Activated CD4-positive, alpha-beta memory T cell treated with anti-CD3 and anti-CD28 coated beads for 36 hours (primary cell): ENCODE measurements at places on chromosomes 12 and 14. TPM values are rescaled to one million over a fixed set of nuclear protein-coding genes. Genes with fewer than 3 reads are reported as not detected.
A peak's percentile ranks its signal among the peaks of the same experiment; 100 is the strongest.

DNA sequence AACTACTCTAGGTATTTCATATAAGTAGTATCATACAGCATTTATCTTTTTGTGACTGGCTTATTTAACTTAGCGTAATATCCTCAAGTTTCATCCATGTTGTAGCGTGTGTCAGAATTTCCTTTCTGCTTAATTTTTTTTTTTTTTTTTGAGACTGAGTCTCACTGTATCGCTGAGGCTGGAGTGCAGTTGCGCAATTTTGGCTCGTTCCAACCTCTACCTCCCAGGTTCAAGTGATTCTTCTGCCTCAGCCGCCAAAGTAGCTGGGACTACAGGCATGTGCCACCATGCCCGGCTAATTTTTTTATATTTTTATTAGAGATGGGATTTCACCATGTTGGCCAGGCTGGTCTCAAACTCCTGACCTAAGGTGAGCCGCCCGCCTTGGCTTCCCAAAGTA lies 28.9 kb downstream of the PNMA1 start:
- no peak overlapping the region for H3K27ac ChIP-seq
- peaks cover 2% of the 10 kb centered on the region for H3K36me3 ChIP-seq
- H3K4me3 ChIP-seq: no peak overlapping the region
- H3K27me3 ChIP-seq: no peaks in the 10 kb centered on the region
- H3K4me1 ChIP-seq: no peaks in the 10 kb centered on the region

GRCh38 chr12:50621399-50622300 lies 116.9 kb downstream of the DIP2B start:
- DNase-seq: no peak
- H3K36me3 ChIP-seq: peaks cover 3% of the 10 kb centered on the region
- H3K27ac ChIP-seq: peak overlapping the region; percentile 19
- H3K4me1 ChIP-seq: peaks cover 55% of the 10 kb centered on the region

Gene PLBD1
- not detected for total RNA-seq

- H3K27ac ChIP-seq: no peak overlapping the region
- peaks cover 4% of the 10 kb centered on the region for H3K4me1 ChIP-seq
- DNase-seq: no peak
- no peak overlapping the region for H3K4me3 ChIP-seq
Measured at GRCh38 chr14:75183225-75183624, 6.8 kb upstream of the TMED10 start.

- H3K36me3 ChIP-seq: no peaks in the 10 kb centered on the region
- H3K4me3 ChIP-seq: no peak overlapping the region
- DNase-seq: peak; percentile 66
- peaks cover 5% of the 10 kb centered on the region for H3K4me1 ChIP-seq
Measured at GRCh38 chr14:65824285-65824977, 411.9 kb downstream of the FUT8 start.

GRCh38 chr14:77052281-77053044 lies 24.0 kb upstream of the IRF2BPL start:
- peak overlapping the region; percentile 30 for H3K27ac ChIP-seq
- no peak for DNase-seq
- H3K4me3 ChIP-seq: no peak overlapping the region
- H3K4me1 ChIP-seq: peaks cover 25% of the 10 kb centered on the region

Gene SCNN1A
- 0.26 TPM for total RNA-seq

Gene KRT73
- 0.19 TPM for total RNA-seq

- no peak overlapping the region for H3K4me3 ChIP-seq
- H3K27me3 ChIP-seq: no peaks in the 10 kb centered on the region
- H3K36me3 ChIP-seq: peaks cover 16% of the 10 kb centered on the region
- H3K27ac ChIP-seq: peak overlapping the region; percentile 94
- peaks cover 35% of the 10 kb centered on the region for H3K4me1 ChIP-seq
Measured at GRCh38 chr12:47121146-47121545, 41.4 kb upstream of the AMIGO2 start.

- H3K4me3 ChIP-seq: no peak overlapping the region
- H3K4me1 ChIP-seq: no peaks in the 10 kb centered on the region
- DNase-seq: no peak
Measured at GRCh38 chr12:123180171-123180570, 29.3 kb upstream of the PITPNM2 start.

DNA sequence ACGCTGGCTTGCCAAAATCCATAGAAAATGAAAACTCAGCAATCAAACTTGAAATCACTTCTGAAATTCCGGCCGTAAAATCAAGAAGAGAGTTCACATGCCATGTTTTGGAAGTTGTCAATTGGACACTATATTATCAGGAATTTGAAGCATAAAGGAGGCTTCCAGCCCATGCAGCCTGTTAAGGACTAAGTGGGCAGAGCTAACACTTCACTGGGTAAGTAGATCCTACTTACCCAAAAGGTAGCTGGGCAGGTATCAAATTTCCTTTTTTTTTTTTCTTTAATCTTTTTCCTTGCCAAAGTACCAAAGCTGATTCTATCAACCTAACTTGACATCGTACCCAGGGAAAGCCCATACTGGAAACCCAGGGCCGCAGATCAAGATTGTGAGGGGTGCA lies 71.5 kb upstream of the ARHGAP5 start:
- DNase-seq: no peak
- no peaks in the 10 kb centered on the region for H3K36me3 ChIP-seq
- H3K27ac ChIP-seq: no peak overlapping the region

Gene TMPRSS12
- not detected for total RNA-seq

DNA sequence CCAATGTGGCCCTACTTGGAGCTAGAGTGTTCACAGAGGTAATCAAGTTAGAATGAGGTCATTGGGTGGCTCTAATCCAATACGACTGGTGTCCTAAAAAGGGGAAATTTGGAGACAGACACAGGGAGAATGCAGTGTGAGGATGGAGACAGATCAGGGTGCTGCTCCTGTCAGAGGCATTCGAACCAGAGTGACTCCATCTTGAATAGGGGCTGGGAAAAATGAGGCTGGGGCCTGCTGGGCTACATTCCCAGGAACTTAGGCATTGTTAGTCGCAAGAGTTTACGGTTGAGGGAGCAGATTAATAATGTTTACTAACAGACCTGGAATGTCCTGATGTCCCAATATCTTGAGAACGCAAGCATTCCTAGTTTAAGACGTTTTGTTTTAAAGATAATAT lies 20.2 kb downstream of the TNFAIP2 start:
- H3K4me1 ChIP-seq: peaks cover 6% of the 10 kb centered on the region
- H3K27me3 ChIP-seq: peaks cover 38% of the 10 kb centered on the region
- H3K4me3 ChIP-seq: no peak overlapping the region
- no peak overlapping the region for H3K27ac ChIP-seq
- DNase-seq: no peak

Gene CEP170B
- total RNA-seq: 5.2 TPM

Gene IL22
- 5.4 TPM for total RNA-seq

DNA sequence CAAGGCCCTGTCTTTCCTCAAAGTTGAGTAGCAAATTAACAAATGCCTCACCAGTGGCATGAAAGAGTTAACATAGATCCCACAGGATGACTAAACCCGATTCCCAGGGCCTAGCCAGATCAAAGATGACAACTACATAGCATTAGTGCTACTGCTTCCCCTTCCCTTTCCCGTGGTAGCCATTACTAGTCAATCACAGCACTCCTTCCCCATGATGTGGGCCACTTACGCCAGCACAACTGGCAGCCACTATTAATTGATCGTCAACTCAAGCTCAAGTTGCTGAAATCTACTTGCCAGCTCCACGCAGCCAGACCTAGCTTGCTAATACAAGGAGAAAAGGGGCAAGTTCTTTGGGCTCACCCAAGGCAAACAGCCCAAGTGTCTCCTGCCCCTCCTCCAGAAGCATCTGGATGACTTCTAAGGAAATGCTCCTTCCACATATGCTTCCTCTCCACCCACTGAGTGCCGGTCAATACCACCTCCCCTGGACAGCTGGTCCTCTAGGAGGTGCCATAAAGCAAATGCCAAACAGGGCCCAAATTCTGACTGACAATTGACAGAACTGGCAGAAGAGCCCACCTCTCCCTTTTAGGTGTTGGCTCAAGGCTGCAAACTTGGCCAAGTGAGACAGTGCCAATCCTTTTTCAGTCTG lies 72.6 kb downstream of the NUAK1 start:
- H3K4me3 ChIP-seq: no peak overlapping the region
- H3K36me3 ChIP-seq: no peaks in the 10 kb centered on the region
- no peak overlapping the region for H3K27ac ChIP-seq
- no peaks in the 10 kb centered on the region for H3K27me3 ChIP-seq

Gene SERPINA10
- total RNA-seq: not detected

DNA sequence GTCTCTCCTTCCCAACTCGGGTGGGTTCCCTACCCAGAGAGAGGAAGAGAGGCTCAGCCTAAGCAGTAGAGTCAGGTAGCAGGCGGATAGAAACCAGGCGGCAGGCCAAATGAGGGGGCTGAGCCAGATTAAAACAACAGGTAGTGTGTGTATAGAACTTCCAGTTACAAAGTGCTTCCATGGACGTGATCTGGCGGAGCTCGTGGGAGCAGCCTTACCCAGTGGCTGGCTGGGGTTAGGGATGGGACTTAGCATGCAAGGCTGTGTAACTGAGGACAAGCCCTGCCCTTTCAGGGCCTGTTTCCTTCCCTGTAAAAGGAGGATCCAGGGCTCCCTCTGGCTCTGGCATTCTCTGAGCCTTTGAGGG lies 8.3 kb downstream of the KRT80 start:
- no peak overlapping the region for H3K27ac ChIP-seq
- no peaks in the 10 kb centered on the region for H3K36me3 ChIP-seq
- no peak for DNase-seq
- H3K27me3 ChIP-seq: no peaks in the 10 kb centered on the region
- H3K4me1 ChIP-seq: peaks cover 3% of the 10 kb centered on the region

- no peak overlapping the region for H3K27ac ChIP-seq
- no peak for DNase-seq
- H3K4me3 ChIP-seq: no peak overlapping the region
- H3K36me3 ChIP-seq: no peaks in the 10 kb centered on the region
- no peaks in the 10 kb centered on the region for H3K27me3 ChIP-seq
Measured at GRCh38 chr12:75960954-75961661, 70.5 kb downstream of the PHLDA1 start.

Gene TPCN1
- total RNA-seq: 44.0 TPM

DNA sequence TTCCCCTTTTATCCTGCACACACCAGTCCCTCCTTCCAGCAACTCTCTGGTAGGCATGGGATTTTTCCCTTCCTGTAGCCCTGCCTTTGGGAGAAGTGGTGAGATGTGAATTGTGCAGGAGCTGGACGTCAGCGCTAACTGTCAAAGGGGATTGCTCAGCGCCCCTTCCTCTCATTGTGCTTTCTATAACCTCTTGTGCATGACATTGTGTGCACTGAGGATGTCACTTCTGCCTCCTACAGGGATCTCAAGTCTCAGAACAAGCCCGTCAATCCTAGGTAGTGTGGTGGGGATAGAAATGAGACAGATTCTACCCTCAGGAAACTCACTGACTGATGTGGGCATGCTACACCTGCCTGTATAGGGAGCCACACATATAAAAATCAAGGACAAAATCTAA lies 8.7 kb downstream of the KCNA5 start:
- DNase-seq: no peak
- no peak overlapping the region for H3K27ac ChIP-seq
- H3K27me3 ChIP-seq: peaks cover 13% of the 10 kb centered on the region
- H3K36me3 ChIP-seq: no peaks in the 10 kb centered on the region
- H3K4me1 ChIP-seq: no peaks in the 10 kb centered on the region

DNA sequence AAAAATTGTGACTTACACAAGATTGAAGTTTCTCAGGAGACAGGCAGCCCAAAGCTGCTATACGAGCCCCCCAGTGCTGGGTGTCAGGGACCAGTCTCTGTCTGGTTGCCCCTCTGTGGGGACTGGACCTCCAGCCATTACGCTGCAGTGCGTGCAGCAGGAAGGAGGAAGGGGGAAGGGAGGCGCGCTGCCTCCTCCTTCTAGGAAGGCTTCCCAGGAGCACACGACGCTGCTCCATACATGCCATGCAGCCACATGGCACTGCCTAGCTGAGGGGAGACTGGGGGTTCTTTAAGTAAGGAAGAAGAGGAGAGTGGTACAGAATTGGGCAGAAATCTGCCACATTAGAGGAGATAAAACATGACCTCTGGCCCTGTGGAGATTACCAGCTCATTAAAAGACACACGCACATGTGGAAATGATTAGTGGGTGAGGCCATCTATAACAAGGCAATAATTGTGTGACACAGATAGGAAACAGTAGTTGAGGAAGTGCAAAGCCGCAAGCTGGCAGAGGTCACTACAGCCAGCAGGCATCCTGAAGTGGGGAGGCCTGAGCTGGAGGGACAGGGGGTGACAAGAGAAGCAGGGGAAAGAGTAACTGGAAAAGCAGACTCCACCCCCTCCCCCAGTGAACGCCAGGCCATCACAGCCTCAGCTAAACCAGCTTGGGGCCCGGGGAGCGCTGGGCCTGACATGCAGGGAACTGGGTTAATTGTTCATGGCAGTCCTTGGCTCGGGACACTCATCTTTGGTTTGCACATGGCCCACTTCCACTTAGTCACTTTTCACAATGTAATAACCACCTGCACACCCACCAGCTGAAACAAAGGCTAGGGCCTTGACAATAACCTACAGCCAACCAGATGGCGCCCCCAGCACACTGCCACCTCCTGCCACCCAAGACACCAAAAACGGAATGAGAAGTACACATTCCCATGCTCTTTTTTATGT lies 39.6 kb downstream of the CCDC88C start:
- no peak overlapping the region for H3K4me3 ChIP-seq
- peak overlapping the region; percentile 71 for H3K27ac ChIP-seq
- DNase-seq: peak; percentile 78

DNA sequence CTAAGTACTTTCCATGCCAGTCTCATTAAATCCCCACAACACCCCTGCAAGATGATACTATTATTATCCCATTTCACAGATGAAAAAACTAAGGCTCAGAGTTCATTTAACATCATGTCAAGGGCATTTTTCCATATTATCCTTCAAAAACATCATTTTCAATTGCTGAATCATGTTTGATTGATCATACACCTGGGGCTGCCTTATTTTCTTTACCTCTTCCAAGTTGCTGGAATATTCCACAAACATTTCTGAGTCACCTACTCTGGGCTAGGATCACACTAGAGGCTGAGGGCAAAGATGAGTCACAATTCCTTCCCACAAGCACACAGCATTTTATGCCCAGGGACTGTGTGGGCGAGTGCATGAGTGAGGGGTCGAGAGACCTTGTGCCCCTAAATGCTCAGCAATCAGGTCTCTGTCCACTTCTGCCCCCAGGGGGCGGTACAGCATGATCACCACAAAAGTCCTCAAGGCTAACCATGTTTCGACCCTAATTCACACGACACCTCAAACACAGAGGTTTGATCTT lies 14.1 kb upstream of the TMEM119 start:
- H3K36me3 ChIP-seq: peaks cover 14% of the 10 kb centered on the region
- DNase-seq: peak; percentile 75
- H3K4me1 ChIP-seq: peaks cover 21% of the 10 kb centered on the region
- H3K27me3 ChIP-seq: no peaks in the 10 kb centered on the region

- H3K27me3 ChIP-seq: no peaks in the 10 kb centered on the region
- no peak for DNase-seq
- no peak overlapping the region for H3K4me3 ChIP-seq
- no peaks in the 10 kb centered on the region for H3K36me3 ChIP-seq
- H3K27ac ChIP-seq: no peak overlapping the region
Measured at GRCh38 chr14:104353921-104354701, 215.7 kb downstream of the KIF26A start.

DNA sequence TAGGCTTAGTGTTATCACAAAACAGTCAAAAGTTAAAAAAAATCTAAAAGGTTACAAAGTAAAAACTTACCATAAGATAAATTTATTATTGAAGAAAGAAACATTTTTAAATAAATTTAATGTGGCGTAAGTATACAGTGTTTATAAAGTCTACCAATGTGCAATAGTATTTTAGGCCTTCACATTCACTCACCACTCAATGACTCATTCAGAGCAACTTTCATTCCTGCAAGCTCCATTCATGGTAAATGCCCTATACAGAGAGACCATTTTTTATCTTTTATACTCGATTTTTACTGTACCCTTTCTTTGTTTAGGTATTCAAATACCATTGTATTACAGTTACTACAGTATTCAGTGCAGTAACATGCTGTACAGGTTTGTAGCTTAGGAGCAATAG lies 124.5 kb downstream of the ANO4 start:
- H3K4me1 ChIP-seq: no peaks in the 10 kb centered on the region
- no peaks in the 10 kb centered on the region for H3K27me3 ChIP-seq
- no peak overlapping the region for H3K27ac ChIP-seq
- DNase-seq: no peak
- no peak overlapping the region for H3K4me3 ChIP-seq
